ENCODE measurements at places on chromosomes 6 and 20.

DNA sequence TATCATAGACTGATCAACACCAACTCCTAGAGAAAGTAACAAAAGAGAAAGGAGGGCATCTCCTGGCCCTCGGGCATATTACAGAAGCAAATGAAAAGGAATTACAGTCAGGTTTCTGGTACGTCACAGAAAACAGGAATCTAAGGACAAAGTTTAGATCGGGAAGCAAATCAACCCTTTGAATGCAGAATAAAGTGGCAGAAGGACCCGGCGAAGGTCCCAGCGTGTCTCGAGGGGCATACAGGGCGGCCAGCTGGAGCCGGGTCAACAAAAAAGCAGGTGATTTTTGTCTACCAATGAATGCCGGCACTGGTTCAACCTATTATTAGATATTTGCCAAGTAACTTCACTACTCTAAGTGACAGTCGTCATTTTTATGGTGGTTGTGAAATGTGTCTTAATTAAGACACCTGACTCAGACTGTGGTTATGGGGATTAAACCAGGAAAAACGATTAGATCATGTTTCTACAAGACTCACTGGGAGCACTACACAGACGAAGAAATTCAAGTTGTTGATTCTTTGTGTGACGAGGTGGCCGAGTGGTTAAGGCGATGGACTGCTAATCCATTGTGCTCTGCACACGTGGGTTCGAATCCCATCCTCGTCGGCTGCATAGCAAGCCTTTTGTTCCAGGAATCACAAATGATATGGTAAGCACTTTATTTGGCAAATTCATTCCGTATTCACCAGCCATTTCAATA lies 12.4 kb upstream of the ZSCAN9 start:
- H3K27ac ChIP-seq: no peak overlapping the region
- peaks cover 5% of the 10 kb centered on the region for H3K4me1 ChIP-seq
- no peaks in the 10 kb centered on the region for H3K36me3 ChIP-seq
- peaks cover 86% of the 10 kb centered on the region for H3K27me3 ChIP-seq
- DNase-seq: peak; percentile 62

DNA sequence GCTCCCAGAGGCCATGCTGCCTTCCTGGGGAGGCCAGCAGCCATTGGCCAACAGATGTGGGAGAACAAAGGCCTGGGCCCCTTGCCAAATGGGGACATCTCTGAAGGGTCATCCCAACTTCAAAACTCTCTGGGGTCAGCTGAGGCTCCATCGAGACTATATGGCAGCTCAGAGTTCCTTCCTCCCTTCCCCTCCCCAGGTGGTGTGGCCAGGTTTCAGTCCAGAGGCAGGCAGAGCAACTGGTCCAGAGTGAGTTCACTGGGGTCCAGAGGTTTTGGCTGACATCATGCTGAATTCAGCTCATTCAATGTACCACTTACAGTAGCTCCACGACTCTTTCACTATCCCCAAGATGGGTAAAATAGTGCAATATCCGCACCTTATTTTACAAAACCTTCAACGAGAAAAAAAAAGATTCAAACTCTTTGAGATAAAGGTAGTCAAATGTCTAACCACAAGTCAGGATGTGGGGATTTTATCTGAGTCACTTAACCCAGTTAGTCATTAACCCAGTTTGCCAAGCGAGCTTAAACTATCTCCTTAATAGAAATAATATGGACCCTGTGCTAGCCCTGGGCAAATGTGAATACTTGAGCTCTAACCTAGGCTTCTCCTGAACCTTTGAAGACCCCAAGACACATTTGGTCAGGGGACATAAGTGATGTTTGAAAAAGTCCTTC lies 108.4 kb upstream of the PLEKHG1 start:
- H3K4me3 ChIP-seq: no peak overlapping the region
- H3K36me3 ChIP-seq: no peaks in the 10 kb centered on the region
- peak; percentile 26 for DNase-seq
- H3K27me3 ChIP-seq: no peaks in the 10 kb centered on the region
- H3K4me1 ChIP-seq: no peaks in the 10 kb centered on the region

GRCh38 chr6:142868917-142869316 lies 76.1 kb downstream of the HIVEP2 start:
- no peak overlapping the region for H3K27ac ChIP-seq
- no peaks in the 10 kb centered on the region for H3K27me3 ChIP-seq
- H3K4me3 ChIP-seq: no peak overlapping the region
- H3K4me1 ChIP-seq: no peaks in the 10 kb centered on the region
- DNase-seq: no peak

DNA sequence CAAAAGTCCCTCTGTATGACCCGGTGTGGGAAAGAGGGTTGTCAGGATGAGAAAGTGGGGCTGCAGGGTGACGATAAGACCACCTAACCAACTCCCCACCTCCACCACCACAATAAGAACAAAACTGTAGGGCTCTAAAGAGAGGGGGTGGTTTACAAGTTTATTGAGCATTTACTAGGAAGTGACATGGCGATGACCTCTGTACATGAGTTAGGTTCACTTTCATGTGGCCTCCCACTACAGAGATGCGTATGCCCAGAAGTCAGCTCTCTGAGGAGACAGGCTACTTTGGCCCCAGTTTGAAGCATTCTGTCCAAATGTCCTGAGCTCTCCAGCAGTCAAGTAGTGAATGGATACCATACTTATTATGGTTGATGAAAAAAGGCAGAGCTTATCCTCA lies 28.7 kb upstream of the PI16 start:
- no peaks in the 10 kb centered on the region for H3K36me3 ChIP-seq
- H3K27me3 ChIP-seq: no peaks in the 10 kb centered on the region
- no peak overlapping the region for H3K4me3 ChIP-seq
- peaks cover 49% of the 10 kb centered on the region for H3K4me1 ChIP-seq

GRCh38 chr20:22305381-22305780 lies 279.0 kb downstream of the FOXA2 start:
- peaks cover 10% of the 10 kb centered on the region for H3K27me3 ChIP-seq
- no peak overlapping the region for H3K4me3 ChIP-seq
- DNase-seq: no peak
- no peaks in the 10 kb centered on the region for H3K36me3 ChIP-seq

- no peaks in the 10 kb centered on the region for H3K36me3 ChIP-seq
- no peak for DNase-seq
- H3K27me3 ChIP-seq: no peaks in the 10 kb centered on the region
- H3K4me3 ChIP-seq: no peak overlapping the region
Measured at GRCh38 chr6:169189686-169190085, 64.0 kb downstream of the THBS2 start.

DNA sequence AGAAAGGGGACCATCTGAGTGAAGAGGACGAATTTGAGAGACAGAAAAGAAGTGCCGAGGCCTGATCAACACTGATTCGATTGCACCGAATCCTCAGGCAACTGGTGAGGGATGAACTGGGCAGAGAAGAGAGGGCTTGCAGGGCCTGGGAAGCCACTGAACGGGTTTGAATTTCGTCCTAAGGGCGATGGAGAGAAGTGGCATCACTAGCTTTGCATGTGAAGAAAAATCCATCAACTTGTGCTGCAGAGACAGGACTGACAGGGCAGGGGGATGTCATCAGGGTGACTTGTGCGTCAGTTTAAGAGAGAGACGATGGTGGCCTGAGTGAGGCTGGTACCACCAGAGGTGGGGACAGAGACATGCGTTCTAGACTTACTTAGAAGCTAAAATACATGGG lies 73.7 kb upstream of the SLC22A23 start:
- H3K27me3 ChIP-seq: no peaks in the 10 kb centered on the region
- H3K4me3 ChIP-seq: no peak overlapping the region
- H3K27ac ChIP-seq: no peak overlapping the region
- H3K36me3 ChIP-seq: no peaks in the 10 kb centered on the region

GRCh38 chr6:158184608-158185007 lies 16.5 kb downstream of the GTF2H5 start:
- no peaks in the 10 kb centered on the region for H3K36me3 ChIP-seq
- H3K27ac ChIP-seq: no peak overlapping the region
- H3K27me3 ChIP-seq: no peaks in the 10 kb centered on the region
- peaks cover 5% of the 10 kb centered on the region for H3K4me1 ChIP-seq
- no peak overlapping the region for H3K4me3 ChIP-seq
- no peak for DNase-seq

DNA sequence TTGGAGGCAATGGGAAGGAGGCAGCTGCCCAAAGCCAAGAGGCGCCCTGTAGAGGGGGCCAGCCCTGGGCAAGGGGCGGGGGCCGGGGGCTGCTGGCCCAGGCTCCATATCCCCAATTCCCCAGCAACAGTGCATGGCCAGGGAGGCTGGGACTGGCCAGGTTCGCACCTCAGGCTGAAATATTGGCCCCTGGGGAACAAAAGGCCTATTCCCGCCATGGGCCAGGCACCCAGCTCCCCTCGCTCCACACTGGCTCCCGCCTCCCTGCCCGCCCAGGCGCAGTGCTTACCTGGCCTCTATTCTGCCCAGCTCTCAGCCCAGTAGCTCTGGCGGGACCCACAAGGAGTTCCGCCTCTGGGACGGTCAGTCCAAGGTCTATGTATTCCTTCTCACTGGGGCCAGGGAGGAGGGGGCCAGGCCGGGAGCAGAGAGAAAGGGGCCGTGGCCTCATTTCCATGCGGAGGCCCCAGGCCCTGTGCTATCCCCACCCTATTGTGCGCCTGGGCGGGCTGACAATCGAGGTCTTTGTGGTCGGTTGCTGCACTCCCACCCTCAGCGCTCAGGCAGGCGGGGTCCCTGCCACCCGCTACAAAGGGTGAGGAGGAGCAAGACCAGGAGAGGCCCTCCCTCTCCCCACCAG lies 42.3 kb downstream of the YTHDF1 start:
- no peak overlapping the region for H3K27ac ChIP-seq
- DNase-seq: no peak
- peaks cover 5% of the 10 kb centered on the region for H3K4me1 ChIP-seq

DNA sequence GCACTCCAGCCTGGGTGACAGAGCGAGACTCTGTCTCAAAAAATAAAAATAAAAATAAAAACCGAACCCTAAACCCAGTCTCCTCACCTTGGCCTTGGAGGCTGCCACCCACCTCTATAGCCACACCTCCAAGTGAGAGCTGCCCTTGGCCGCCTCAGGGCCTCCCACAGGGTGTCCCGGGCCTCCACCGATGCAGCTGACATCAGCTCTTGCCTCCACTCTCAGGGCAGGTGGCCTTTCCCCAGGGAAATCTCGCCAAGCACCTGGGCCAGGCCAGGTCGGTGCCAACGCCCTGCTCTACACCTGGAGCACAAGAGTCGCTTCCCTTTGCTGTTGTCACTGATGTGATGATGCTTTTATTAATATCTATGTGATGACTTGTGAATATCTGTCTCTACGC lies 8.9 kb upstream of the MYL9 start:
- H3K27ac ChIP-seq: no peak overlapping the region
- no peak overlapping the region for H3K4me3 ChIP-seq
- no peaks in the 10 kb centered on the region for H3K36me3 ChIP-seq
- no peaks in the 10 kb centered on the region for H3K27me3 ChIP-seq
- DNase-seq: no peak

Measured in hepatocyte (in vitro differentiated cells).